IPS DF 6.9 (cell line): ENCODE measurements at places on chromosomes 11 and 22.

- no peaks in the 10 kb centered on the region for H3K36me3 ChIP-seq
- H3K4me3 ChIP-seq, result no peak overlapping the region
- no peaks in the 10 kb centered on the region for H3K27me3 ChIP-seq
- H3K4me1 ChIP-seq, result no peaks in the 10 kb centered on the region
These were observed 38.7 kb downstream of the RTN3 start for GRCh38 chr11:63719987-63720386.

GRCh38 chr11:10561947-10562346 is 6.5 kb downstream of the LYVE1 start:
- no peak overlapping the region for H3K27ac ChIP-seq
- DNase-seq, result no peak
- no peak overlapping the region for H3K4me3 ChIP-seq
- H3K4me1 ChIP-seq, result no peaks in the 10 kb centered on the region
- no peaks in the 10 kb centered on the region for H3K27me3 ChIP-seq
- H3K36me3 ChIP-seq, result no peaks in the 10 kb centered on the region

DNA sequence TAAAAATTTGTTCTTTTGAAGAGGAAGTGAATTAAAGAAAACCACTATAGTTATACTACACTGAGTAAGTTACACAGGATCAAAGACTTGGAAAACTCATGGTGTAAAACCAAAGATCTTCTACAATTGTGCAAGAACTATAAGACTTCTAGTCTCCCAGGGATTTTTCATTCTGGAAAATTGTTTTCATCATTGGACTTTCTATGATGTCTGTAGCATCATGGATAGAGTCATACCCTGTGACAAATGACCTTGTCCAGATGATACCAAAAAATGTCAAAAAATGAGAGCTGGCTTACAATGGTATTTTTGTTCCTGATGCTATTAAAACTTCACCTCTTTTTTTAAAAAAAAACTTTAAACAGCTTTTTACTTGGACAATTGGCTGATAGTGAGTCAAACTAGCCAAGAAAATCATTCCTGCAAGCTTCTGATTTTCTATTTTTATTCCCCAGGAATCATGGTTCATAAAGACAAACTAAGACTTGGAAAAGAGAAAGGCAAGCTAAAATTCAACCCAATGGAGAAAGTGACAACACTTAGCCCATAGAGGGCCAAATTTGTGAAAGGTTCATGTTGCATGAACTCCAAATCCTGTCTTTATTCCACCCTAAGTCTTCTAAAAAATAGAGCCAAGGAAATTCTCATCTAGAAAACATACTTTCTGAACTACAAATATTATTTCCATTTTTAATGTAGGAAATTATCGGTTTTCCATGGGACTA is 30.7 kb downstream of the ME3 start:
- no peaks in the 10 kb centered on the region for H3K36me3 ChIP-seq
- DNase-seq, result no peak
- peaks cover 1% of the 10 kb centered on the region; the same call in 1 of the 2 replicates for H3K4me1 ChIP-seq
- no peak overlapping the region for H3K4me3 ChIP-seq
- no peak overlapping the region for H3K27ac ChIP-seq

DNA sequence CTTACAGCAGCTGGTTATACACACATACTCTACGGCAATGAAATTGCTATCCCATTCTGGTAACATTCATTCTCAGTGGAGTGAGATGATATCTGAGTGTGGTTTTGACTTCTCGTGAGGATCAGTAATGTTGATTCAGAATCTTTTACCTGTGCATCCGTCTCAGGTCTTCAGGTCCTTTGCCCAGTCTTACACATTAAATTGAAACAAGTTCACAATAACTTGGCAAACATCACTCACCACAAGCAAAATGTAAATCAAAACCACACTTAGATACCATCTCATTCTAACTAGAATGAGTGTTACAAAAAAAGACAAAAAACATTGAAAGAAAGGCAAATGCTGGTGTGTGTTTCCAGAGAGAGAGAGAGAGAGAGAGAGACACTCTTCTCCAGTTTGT is 14.0 kb downstream of the RGL4 start:
- H3K4me3 ChIP-seq, result no peak overlapping the region
- H3K4me1 ChIP-seq, result no peaks in the 10 kb centered on the region
- DNase-seq, result no peak
- H3K27ac ChIP-seq, result no peak overlapping the region

DNA sequence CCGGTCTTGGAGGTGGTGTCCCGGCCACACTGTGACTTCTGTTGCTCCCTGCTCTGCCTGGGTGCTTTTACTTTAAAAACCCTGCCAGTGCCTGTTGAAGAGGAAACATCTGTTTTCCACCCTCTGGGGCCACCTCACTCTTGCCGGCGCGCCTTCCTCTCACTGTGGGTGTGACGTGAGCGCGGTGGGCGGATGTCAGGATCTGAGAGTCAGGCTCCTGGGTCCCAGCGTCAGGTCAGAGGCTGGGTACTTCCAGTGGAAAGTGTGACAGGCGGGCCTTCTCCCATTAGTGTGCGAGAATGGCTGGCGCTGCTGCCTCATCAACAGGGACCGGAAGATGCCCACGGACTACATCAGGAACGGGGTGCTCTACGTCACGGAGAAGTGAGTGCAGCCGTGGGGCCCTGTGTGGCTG is 54.2 kb downstream of the GRAMD4 start:
- no peaks in the 10 kb centered on the region; the same call in 1 of the 2 replicates for H3K4me1 ChIP-seq
- H3K36me3 ChIP-seq, result no peaks in the 10 kb centered on the region
- no peak overlapping the region for H3K4me3 ChIP-seq
- DNase-seq, result no peak
- no peak overlapping the region for H3K27ac ChIP-seq

DNA sequence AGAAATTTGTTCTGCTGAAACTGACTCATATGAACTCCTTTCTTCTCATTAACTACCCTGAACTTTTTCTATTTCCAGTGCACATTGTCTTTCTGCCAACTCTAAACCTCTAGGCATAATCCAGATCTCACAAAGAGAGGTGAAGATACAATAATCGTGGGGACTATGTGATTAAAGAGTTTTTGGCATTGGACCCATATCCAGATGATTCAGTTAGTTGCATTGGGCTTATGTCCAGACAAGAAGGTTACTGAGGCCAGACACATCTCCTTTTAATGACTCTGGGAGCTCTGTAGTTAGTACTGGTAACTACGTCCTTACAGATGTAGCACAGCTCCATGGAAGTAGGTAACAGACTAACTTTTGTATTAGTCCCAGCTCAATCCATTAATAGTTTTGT is 273.0 kb downstream of the CASP12 start:
- H3K27me3 ChIP-seq, result no peaks in the 10 kb centered on the region
- no peak for DNase-seq
- no peaks in the 10 kb centered on the region; the same call in 1 of the 2 replicates for H3K4me1 ChIP-seq
- no peak overlapping the region for H3K4me3 ChIP-seq

- H3K27me3 ChIP-seq, result no peaks in the 10 kb centered on the region
- H3K4me3 ChIP-seq, result no peak overlapping the region
- H3K27ac ChIP-seq, result no peak overlapping the region
- DNase-seq, result no peak
- no peaks in the 10 kb centered on the region for H3K36me3 ChIP-seq
These were observed 41.8 kb downstream of the CCDC81 start for GRCh38 chr11:86416494-86416893.

- no peaks in the 10 kb centered on the region for H3K36me3 ChIP-seq
- H3K27me3 ChIP-seq, result no peaks in the 10 kb centered on the region
- no peak for DNase-seq
- H3K4me3 ChIP-seq, result no peak overlapping the region
- no peak overlapping the region for H3K27ac ChIP-seq
These were observed 16.1 kb downstream of the LRP5 start for GRCh38 chr11:68328374-68329091.

DNA sequence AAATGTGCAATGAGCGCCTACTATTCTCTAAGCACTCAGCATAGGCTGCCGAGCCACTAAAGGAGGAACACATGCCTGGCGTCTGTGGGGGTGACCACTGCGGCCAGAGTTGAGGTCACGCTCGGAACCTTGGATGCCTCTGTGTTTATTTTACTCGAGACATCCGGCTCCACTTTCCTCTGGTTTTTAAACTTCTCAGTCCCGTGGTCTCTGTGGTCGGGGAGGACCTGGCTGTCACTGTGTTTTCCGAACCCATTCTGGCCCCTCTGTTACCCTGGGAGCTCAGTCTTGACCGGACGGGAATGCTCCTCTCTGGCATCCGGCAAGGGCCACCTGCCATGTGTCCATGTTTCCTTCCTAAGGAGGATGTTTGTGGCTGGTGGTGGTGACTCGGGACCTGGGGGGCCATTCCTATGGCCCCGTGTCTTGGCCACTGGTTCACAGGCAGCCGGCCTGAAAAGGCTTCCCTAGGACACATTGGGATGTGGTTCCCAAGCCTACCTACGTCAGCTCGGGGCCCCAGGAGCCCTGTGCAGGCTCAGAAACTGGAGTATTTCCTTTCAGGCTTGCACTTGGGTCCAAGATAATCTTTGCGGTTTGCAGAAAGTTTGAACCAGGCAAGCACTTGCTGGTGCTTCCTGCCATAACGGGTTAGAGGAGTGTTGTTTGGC is 46.7 kb upstream of the PARVG start:
- H3K4me3 ChIP-seq, result no peak overlapping the region
- H3K27ac ChIP-seq, result no peak overlapping the region
- no peak for DNase-seq
- H3K4me1 ChIP-seq, result no peaks in the 10 kb centered on the region; the same call in 1 of the 2 replicates
- no peaks in the 10 kb centered on the region for H3K27me3 ChIP-seq
